Bone marrow (tissue), 2 donors: ENCODE measurements at places on chromosomes 7 and 10.

DNA sequence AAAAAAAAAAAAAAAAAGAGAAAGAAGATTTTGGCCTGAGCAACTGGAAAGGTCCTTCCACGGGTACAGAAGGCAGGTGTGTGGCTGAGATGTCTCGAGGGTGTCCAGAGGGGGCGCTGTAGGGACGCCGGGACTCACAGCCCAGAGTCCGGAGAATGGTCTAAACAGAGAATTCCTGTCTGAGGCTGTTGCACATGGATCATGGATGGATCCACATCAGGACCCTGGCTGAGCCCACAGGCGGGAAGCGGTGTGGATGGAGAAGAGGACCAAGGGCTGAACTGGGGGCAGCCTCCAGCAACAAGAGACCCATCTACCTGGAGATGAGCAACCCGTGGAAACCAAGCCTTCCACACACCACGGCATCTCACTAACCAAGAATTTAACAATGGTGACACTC is 55.0 kb downstream of the PKD1L1 start:
- DNase-seq: no peak

DNA sequence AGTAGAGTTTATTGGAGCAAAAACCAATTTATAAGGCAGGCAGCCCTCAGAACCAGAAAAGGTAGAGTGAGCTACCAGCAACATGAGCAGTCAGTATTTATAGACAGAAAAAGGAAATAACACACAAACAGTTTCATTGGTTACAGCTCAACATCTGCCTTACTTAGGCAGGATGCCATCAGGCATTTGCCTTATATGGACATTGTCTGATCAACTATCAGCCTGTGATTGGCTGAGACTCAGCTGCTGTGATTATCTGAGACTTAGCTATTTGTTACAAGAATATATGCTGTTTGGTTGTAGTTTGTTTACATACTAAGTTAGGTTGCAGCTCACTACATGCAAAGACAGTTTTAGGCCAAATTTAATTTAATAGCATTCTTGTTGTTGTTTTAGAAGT is 60.4 kb upstream of the CDK1 start:
- DNase-seq: no peak

- DNase-seq: no peak
Observed at GRCh38 chr10:24552346-24553016, 171.2 kb downstream of the ARHGAP21 start.

- no peak for DNase-seq
Observed at GRCh38 chr7:119665796-119666195, 607.2 kb upstream of the KCND2 start.

- DNase-seq: no peak
Observed at GRCh38 chr7:20741801-20742200, 44.9 kb downstream of the SP8 start.

GRCh38 chr7:12607134-12607533 is 36.6 kb downstream of the SCIN start:
- no peak for DNase-seq

- no peak for DNase-seq
Observed at GRCh38 chr10:104109908-104110662, 11.9 kb upstream of the SFR1 start.

- peak; percentile 88 for DNase-seq
Observed at GRCh38 chr7:100369105-100369504, 4.2 kb upstream of the PILRA start.

DNA sequence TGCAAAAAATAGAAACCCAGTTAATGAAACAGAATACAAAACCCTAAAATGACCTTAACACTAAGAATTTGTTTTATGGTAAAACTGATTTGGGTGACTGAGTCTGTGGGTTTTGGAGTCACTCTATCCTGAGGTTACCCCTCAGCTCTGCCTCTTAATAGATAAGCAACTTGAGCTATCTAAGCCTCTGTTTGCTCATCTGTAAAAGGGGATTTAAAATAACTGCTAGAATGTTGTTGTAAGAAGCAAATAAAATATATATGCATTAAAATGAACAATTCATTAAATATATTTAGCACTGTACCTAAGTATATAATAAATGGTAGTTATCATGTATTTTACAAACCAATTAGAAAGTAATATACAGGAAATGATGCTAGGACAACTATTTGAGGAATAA is 115.4 kb downstream of the CABCOCO1 start:
- no peak for DNase-seq

DNA sequence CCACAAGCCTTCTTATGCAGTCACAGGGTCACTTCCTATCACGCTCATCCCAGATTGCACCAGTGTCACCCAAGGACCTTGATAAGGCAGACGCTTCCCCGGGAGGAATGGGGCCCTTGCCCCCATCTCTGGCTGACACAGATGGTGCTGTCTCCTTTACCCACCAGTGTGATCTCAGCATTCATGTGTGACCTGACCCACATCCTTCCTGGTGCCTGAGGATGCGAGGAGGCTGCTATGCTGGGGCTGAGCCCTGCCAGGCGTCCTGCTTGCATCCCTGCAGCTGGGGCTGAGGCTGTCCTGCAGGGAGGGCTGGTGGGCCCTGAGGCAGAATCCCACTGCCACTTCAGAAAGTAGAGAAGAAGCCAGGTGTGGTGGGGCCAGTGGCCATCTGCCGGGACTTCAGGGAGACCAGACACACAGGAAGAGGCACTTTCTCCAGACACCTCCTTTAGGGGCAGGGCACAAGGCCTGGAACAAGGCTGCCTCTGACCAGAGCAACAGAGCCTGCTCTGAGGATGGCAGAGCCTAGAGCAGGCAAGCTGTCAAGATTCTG is 35.3 kb downstream of the RASGEF1A start:
- DNase-seq: no peak

GRCh38 chr7:13963925-13964324 is 25.5 kb downstream of the ETV1 start:
- no peak for DNase-seq

DNA sequence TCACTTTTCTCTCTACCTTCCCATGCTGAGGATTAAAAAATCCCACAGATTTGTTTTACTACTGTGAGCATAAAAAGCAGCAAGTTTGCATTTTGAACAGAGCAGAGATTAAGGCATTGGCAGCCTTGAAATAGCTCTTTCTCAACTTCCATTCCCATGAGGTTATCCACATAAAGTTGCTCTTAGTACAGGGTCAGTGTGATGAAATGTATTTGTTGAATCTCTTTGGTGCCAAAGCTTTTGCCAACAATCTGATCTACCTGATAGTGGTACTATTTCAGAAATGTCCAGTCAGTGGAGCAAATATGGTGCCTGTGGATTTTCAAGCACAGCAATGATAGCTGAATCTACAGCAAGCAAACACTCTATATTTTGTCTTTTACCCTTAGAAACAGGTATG is 254.8 kb downstream of the INHBA start:
- DNase-seq: no peak
